Stimulated activated CD4-positive, alpha-beta T cell treated with anti-CD3 and anti-CD28 coated beads, Interleukin-15, amount 100 ng/mL, for 1 hour (primary cell): ENCODE measurements at places on chromosomes 7 and 10.

- no peak for DNase-seq
These were observed 265.2 kb downstream of the SNX13 start for GRCh38 chr7:17674943-17675608.

- DNase-seq: no peak
These were observed 97.0 kb downstream of the PFKFB3 start for GRCh38 chr10:6299743-6300105.

- no peak for DNase-seq
These were observed 68.9 kb downstream of the PLCE1 start for GRCh38 chr10:94062611-94063010.

GRCh38 chr10:106615081-106615480, 549.4 kb downstream of the SORCS1 start:
- DNase-seq: no peak

DNA sequence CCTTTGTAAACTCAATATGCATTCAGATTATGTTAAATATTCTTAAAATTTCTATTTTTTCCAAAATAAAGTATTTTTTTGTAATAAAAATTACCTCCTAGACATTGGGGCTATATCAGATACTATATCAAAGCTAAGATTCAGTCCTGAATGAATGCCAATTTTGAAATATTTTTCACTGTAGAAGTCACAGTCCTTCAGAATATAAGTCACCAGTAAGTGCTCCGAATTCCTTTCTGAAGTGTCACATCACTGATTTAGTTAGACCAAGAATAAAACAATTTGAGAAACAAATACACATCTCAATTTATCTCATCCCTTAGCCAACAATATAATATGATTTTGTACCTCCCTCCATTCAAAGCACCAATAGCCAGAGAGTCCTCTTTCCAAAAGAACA, 33.9 kb upstream of the GSAP start:
- DNase-seq: no peak

DNA sequence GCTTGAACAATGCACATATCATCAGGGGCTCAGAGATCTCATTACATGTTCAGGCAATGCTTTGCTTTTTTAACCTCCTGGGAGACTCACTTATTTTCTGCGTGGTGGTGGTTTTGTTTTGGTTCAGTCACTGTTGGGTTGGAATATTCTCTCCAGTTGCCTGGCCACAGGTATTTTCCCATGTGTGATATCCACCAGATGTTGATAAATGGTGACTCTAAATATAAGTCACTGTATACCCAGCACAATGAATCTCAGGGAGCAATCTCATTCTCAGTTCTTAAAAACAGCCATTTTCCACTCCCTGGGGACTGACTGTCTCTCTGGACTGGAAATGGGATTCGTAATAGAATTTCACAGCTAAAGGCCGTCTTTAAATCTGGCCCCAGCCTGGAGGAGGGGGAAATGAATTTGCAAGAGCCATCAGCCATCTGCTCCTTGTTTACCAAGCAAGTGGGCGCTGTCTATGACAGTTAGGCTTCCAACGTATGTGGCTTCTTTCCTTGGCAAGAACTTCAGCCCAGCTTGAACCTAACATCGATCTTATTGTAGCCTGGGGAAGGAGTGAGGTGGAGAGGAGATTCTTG, 1106.2 kb downstream of the NRG3 start:
- no peak for DNase-seq

DNA sequence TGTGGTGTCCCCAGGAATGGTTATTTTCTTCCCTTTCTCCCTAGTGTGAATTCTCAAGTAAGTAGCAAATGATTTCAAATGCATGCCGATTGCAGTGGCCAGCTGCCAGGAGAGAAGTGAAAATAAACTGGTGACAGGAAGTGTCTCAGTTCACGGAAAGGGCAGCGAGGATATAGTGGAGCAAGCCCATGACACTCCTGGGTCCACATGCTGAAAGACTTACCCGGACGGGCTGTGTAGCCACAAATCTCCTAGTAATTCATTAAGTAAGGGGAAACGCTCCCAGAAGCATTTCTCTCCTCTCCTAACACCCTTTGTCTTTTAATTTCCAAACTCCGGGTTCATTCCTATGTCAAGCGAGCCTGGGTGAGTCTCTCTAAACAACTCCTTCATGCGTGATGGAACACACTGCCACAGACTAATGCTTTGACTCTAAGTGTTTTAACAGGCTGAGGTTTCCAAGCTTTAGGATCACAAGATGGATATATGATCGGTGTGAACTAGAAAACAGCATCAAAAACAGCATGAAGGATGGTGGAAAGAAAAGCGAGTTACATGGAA, 125.6 kb downstream of the CYP26A1 start:
- no peak for DNase-seq

DNA sequence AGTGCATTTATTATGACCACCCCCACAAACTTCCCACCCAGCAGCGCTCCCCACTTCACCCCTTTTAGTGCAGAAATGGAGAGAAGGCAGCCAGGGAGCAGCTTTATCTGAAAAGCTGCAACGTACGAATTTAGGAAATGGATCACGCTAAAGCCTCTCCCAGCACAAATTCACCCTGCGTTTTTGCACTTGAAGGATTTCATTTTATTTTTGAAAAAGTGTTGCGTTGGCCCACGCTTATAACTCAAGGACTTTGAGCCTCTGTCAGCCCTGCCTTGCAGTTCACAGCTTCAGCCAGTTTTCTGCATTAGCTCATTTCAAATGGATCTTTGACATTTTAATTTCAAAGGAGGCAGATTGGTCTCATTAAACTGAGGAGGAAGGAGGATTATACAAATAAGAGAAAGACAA, 556.1 kb downstream of the KCNMA1 start:
- no peak for DNase-seq

GRCh38 chr7:7953806-7954205, 14.8 kb upstream of the GLCCI1 start:
- DNase-seq: no peak

DNA sequence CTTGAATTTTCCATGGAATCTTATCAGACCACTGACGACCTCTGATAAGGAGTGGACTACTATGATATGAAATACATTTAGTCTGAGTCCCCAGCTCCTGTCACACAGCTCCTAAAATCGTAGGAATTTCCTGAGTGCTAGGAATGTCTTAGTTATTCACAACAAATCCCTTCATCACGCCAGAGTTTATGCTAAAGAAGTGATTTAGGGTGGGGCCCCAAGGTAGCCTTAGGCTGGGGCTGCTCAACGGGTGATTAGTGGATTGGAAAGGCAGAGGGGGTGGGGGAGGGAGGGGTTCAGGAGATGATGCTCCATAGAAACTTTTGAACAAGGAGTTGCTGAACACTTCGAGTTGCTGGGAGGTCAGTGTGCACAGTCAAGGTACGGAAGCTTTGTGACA, 7.0 kb upstream of the TET1 start:
- no peak for DNase-seq

GRCh38 chr7:112079673-112080072, 126.5 kb downstream of the DOCK4 start:
- no peak for DNase-seq

DNA sequence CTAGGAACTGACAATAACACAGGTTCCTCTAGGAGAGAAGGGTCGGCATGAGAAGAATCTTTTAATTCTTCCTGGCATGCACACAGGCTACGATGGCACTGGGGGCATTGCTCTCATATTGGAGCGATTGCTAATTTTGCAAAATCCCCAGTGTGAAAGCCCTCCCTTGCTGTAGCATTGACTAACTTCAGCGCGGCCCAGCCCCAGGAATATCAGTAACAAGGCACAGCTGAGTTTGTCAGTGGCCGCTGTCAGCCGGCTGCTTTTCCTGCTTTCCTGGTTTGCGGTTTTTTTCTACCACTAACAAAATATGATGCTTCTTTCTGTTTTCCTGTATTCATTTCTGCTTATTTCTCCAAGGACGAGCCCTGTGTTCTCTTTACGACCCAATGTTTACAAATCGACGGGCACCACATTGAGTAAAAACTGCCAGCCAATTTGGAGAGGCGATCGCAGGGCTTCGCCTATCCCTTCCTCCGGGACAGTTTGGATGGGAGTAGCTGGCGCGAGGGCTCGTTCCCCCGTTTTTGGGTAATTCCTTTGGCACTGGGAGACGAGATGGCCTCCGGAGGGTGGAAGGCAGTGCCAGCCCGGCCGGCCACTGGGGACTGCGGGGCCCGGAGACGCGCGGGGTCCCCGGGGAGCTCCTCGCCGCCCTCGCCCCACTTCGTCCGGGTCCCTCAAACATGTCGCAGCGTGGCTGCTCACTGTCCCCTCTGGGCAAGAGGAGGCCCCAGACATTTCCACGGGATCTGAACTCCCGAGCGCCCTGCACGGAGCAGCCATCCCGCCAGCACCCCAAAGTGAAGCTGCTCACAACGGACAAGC, 967 bp downstream of the ADARB2 start:
- DNase-seq: no peak

DNA sequence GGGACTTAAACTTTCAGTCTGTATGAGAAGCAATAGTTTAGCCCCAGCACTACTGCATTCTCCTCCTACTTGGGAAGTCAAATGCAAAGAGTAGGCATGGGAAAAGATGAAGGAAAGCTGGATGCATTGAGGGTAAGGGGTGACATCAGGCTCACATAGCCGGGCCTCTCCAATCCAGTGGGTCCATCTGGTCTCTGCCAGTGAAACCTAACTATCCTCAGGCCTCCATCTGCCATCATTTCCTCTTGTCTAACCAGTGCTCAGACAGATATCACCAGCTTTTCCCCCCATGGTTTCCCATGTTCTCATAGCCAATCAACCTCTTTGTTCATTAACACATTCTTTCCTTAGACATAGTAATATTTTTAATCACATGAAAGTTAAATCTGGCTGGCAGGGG, 118.3 kb downstream of the DGKI start:
- DNase-seq: no peak

GRCh38 chr7:7570584-7570983, 3.9 kb downstream of the MIOS start:
- no peak for DNase-seq

DNA sequence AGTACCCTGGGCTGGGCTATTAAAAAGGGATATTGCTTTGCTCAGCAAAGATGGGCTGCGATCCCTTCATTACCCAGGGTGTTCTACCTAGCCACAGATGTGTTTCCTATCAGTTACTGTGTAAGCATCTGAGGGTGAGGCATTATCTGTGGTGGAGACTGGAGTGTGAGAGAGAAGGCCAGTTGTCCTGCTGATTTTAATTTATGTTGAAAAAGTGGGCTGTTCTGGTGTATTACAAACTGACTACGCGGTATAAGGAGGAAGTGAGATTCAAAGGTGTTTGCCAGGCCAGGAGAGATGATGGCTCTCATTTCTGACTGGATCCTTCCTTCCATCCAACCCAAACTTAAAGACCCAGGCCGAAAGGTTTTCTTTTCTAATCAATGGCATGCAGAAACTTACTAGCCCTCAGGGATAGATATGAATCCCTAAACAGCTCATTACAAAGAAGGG, 7.6 kb downstream of the TCF7L2 start:
- no peak for DNase-seq

DNA sequence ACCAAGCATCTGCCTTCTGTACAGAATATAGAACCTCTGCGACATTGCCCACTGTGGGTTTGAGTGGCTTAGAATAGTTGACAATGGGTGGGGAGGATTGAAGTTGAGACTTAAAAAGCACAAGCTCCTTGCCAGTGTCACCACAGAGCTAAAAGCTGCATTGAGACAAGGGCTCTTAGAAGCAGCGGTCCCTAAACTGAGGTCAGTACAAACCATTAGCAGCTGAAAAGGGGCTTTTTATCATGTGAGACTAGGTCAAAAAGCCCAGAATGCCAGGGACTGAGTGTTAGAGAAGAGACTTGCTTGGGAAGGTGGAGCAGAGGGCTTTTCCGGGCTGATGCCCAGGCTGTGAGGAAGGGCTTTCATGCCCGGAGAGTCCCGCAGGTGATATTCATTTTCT, 91.3 kb downstream of the POU6F2 start:
- DNase-seq: no peak

- DNase-seq: no peak
These were observed 12.4 kb upstream of the WBP1L start for GRCh38 chr10:102731222-102731800.

- no peak for DNase-seq
These were observed 87.4 kb downstream of the CCDC3 start for GRCh38 chr10:12914111-12914510.

DNA sequence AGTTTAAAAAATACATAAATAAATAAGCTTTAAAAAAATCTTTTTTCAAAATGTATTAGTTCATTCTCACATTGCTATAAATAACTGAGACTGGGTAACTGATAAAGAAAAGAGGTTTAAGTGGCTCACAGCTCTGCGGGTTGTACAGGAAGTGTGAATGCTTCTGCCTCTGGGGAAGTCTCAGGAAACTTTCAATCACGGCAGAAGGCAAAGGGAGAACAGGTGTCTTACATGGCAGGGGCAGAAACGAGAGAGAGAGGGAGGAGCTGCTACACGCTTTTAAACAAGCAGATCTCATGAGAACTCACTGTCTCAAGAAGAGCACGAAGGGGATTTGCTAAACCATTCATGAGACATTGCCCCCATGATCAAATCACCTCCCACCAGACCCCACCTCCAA, 114.6 kb downstream of the DNAJC1 start:
- no peak for DNase-seq

DNA sequence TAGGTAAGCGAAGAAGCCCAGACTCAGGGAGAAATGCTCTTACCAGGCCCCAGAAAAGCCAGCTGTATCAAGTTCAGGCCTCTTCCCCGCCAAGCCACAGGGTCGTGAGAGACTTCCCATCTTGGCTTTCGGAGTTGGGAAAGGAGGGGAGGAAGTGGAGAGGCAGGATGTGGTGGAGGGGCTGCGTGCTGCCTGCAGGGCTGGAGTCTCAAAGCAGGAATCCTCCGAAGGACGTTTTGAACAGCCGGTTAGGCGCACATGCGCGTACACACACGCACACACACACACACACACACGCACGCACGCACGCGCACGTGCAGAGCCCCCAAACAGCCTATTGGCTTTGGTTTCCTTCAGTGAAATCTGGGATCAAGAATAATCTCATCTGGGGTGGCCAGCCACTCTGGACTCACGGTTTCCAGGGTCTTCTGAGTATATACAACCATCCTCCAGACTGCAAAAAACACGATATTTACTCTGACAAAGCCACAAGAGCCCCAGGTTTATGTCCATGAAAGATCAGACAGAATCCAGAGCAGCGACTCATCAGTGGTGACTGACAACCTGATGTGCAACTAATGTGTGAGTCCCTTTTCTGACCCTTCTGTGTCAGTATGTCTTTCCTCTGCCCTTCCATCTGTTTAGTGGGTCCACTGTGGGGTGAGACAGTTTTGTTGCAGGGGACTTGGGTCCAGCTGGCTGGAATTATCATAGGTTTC, 115.0 kb upstream of the ZNF438 start:
- DNase-seq: no peak

GRCh38 chr10:63155388-63156020, 22.4 kb downstream of the NRBF2 start:
- DNase-seq: no peak

GRCh38 chr10:47257396-47258120, 42.4 kb upstream of the GDF10 start:
- no peak for DNase-seq
